ENCODE measurements at places on chromosomes 12 and 14.

DNA sequence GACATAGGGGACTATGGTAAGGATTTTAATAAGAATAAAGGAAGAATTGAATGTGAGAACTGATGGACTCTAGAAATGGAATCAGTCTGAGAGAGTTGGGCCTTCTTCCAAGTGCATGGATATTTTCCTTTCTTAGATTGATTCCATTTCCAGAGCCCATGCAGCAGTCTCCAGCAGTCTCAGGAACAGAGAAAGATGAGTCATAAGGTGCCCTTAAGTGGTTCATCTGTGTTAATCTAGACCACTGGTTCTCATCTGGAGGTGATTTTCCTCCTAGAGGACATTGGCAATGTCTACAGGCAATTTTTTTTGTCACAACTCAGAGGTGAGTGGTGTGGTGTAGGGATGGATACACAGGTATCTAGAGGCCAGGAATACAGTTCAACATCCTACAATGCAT, 25.9 kb downstream of the TRIM9 start:
- DNase-seq = no peak

DNA sequence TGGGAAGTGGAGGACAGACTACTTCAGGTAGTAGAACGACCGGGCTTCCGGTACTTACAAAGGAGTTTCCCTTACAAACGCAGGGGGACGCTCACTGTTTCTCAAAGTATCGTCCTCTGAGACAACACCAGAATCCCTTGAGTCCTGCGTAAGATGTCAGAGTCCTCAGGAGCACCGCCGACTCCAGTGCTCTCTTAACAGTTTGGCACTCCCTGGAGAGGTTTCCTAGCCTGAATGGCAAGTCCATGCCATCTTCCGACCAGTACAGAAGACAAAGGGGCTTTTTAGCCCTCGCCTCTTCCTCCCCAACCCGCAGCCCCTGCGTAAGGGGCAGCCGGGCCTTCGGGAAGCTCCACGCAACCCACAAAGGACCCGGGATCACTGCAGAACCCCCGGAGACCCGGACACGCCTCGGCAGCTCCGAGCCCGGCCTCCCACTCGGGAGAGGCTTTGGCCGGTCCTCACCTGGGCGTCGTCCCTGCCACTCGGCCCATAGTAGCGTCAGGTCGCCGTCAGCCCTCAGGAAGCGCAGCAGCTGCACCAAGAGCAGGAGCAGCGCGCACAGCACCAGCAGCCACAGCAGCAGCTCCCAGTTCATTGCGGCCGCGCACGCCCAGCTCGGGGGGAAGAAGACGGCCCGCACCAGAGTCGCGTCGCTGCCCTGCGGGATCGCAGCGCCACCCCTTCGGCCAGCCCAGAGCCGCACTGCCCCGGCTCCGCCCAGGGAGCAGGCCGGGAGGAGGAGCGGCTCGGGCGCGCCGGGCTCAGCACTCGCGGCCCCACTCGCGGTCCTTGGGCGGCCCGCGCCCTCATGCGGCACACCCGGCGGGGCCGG, at the start of gene DHRS7:
DHRS7 (minus strand) TSS at position 687 of the 835 bp plus-strand sequence; CDS start at position 598, 89 bp downstream.
- DNase-seq = peak; percentile 67

- no peak for DNase-seq
Measured at GRCh38 chr12:105025890-105026289, 39.8 kb downstream of the NOPCHAP1 start.

DNA sequence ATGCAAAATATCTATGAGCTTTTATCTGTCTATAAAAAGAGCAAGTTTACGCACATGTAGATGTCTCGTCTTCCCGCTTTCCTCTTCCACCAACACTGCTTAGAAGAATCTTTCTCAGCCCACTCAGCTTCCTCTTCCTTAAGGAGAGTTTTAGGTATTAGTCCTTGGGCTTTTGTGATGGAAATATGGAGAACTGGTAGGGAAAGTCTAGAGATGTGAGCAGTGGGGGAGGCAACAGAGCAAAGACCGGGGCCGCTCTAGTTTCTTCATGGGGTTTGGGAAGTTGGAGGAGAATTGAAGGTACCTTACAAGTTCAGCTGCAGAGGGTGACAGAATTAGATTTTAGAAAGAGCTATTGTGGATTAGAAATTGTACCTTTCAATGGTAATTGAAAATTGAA, 56.3 kb upstream of the CPNE8 start:
- DNase-seq = no peak

DNA sequence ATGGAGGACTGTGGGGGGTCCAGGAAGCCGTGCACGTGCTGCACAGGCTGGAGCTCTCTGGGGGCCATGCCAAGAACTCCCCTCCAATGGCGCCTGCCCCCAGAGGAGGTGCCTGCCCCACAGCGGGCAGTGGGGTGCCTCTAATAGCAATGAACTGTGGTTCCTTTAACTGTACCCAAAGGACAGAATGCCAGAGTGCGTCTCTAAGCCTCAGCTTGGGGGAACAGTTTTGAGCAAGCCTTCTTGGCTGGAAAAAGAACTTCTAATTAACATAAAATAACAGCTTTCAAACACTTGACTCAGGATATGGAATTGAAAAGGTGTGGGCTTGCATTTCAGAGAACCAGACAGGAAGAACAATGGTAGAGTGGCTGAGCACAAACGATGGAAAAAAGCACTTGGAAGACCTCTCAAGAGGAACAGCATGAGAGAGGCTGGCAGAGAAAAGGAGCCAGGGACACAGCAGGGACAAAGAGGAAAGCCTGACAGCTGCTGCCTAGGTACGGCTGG, 195.6 kb downstream of the TTC7B start:
- DNase-seq = no peak

GRCh38 chr12:98002887-98003493, 512.4 kb upstream of the TMPO start:
- no peak for DNase-seq

GRCh38 chr12:30985814-30986452, 59.4 kb downstream of the TSPAN11 start:
- DNase-seq = peak; percentile 23

- no peak for DNase-seq
Measured at GRCh38 chr12:29991924-29992323, 208.2 kb upstream of the TMTC1 start.

DNA sequence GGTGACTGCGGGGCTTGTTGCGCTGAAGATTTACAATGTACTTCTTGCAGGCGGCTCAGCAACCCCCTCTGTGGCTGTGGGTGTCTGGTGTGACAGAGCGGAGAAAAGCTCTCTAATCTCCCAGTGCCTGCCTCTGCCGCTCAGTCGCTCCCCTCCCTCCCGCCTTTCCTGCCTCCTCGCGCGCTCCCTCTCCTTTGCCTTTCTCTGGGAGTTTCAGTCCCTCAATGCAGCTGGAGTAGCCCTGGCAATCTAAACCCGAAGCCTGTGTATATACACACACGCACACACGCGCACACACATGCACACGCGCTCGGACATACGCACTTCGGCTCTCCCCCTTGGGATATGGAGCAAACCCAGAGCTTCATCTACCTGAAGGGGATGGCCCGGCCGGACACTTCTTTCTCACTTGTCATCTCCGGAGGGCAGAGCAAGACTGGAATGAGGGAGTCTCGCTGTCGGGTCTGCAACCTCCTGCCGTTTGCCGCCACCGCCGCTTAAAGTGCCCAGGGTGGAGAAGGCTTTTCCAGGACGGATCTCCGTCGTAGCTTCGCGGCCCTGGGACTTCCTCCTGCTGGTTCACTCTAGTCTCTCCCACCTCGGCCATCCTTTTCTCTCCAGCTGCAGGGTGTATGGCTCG, 599 bp upstream of the TRHDE start:
- no peak for DNase-seq

GRCh38 chr12:116400636-116401372, 123.3 kb upstream of the MED13L start:
- DNase-seq = no peak

- DNase-seq = no peak
Measured at GRCh38 chr14:87111741-87112140, 881.2 kb downstream of the GALC start.

- no peak for DNase-seq
Measured at GRCh38 chr14:65263177-65263788, 149.2 kb upstream of the FUT8 start.

DNA sequence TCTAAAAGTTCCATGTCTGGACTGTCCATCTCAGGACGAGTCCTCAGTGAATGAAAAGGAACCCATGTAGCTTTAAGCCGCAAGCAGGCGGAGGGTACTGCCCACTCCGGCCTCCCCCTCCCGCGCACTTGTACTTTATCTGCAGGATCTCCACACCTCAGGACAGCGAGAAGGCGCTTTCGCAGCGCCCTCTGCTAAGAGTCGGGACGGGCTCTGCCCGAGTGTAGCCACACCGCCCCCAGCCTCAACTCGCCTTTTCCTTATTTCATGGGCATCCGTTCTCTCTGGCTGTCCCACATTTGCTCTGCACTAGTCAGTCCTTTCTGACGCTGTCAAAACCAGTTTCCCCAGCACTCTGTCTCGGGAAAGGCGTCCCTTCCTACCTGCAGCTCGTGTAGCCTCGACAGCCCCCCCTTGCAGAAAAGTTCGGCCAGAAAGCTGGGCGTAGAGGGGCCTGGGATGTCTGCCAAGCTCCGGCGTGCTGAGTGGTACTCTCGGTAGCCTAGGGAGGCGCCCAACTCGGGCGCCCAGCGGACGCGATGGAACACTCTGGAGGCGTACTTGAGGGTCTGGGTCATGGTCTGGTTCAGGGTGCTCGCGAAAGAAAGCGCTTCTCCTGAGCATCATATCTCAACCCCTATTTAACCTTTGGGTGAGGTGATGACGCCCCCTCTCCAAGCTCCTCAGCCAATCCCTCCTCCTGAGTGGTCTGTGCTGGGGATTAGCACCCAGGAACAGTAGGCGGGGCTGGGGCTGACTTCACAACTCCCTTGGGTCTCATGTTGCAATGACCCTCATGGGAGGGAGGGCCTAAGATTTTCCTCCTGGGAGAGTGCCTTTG, at the start of gene CYP27B1:
CYP27B1 (minus strand) TSS at position 615 of the 841 bp plus-strand sequence; CDS start at position 578, 37 bp downstream.
- DNase-seq = no peak

- DNase-seq = no peak
Measured at GRCh38 chr12:70048521-70049250, 194.5 kb upstream of the CNOT2 start.

DNA sequence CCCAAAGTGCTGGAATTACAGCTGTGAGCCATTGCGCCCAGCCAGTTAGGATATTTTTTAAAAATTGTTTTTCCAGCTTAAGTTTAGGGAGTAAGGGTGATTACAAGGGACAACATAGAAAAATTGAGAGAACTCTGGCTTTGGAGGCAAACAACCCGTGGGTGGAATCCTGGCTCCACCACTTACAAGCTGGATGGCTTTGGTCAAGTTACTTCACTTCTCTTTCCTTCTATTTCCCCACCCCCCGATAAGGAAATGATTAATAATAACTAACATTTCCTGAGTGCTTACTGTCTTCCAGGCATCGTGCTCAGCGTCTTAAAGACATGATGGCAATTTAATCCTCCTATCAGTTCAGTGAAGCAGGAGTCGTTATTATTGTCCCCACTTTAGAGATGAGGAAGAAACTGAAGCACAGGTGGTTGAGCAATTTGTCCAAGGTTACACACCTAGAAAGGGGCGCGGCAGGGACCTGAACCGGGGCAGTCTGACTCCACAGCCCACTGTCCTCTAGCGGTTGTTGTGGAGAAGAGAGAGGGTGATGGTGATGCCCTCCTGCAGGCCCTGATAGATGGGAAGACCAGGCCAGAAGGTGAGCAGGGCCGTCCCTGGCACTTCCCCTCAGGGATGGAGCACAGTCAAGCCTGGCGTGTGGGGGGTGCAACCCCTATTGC, 16.7 kb upstream of the FAIM2 start:
- no peak for DNase-seq

GRCh38 chr12:93882763-93883162, 205.6 kb downstream of the CRADD start:
- DNase-seq = no peak

- DNase-seq = no peak
Measured at GRCh38 chr12:24599736-24600135, 349.2 kb downstream of the BCAT1 start.

DNA sequence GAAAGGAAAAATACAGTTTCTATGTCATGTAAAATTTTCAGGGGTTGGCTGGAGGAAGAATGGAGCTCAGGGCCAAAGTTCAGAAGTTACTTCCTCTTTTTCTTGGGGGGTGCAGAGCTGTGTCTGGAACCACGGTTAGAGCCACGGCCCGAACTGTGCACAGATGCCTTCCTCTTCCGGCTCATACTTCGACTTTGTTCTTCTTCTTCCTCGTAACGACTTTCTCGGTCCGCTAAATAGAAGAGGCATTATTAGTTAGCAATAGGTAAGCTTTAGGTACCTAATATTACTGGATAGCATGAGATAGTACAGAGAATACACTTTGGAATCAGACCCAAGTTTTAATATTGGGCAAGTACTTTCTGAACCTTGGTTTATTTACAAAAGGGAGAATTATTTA, 31.2 kb downstream of the SUPT16H start:
- peak; percentile 31 for DNase-seq

- no peak for DNase-seq
Measured at GRCh38 chr12:98724384-98725155, 79.5 kb downstream of the APAF1 start.

DNA sequence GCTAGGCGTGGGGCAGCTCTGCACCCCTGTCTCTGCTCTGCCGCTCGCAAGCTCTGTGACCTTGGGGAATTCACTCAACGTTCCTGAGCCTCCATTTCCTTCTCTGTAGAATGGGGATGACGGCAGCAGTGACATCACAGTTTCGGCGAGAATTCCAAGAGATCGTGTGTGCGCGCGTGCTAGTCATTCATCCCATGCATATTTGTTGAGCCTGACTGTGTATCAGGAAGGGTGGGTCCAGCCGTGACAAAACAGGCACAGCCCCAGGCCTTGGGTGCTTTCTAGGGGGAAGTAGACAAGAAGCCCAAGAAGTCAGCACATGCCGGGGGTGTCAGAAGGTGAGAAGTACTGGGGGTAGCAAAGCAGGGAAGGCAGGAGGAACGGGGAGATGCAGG, 145.6 kb upstream of the NCOR2 start:
- peak; percentile 32 for DNase-seq

- no peak for DNase-seq
Measured at GRCh38 chr14:81286574-81287370, 66.0 kb upstream of the GTF2A1 start.

DNA sequence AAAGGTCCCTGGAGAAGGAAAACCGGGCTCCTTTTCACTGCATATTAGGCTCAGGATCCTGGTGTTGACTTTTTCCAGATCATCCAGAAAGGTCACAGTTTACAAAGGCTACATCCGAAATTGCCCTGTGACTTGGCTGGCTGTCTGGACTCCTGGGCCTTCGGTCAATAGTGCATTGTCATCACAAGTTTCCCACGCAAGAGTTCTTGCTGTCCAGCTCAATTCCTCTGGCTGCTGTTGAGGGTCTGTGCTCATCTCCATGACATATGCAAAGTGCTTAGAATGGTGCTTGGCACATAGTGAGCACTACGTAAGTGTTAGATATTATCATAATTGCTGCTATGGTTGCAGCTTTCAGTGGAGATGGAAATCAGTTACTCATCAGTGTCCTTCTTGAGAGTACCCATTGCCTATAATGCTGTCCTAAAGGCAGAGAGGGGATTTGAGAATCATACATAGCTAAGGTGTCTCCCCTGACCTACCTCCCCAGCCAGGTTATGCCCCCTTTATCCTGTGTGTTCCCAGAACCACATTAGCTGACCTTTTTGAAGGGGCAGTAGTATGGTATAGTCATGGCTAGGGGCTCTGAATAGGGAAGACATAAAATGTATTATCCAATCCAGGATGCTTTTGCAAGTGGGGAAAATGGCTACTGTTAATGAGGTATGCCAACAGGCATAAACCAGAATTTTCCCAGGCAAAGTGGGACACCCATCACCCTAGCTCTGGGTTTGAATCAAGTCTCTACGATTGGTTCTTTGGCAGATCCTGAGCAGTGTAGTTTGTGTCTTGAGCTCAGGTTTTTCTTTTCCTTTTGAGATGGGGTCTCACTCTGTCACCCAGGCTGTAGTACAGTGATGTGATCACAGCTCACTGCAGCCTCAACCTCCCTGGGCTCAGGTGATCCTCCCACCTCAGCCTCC, 132.0 kb upstream of the CCND2 start:
- no peak for DNase-seq

GRCh38 chr14:56199982-56200577, 81.9 kb downstream of the PELI2 start:
- no peak for DNase-seq

Measured in stimulated activated naive B cell treated with anti-CD40 and anti-IgM and Interleukin-4, amounts not matched to agents 10 μg/mL and 1 μg/mL and 100 μg/mL, for 72 hours (primary cell).